8988T (cell line): ENCODE measurements at places on chromosomes 5 and 9.

- DNase-seq: no peak
Measured at GRCh38 chr9:126505697-126506346, 107.9 kb upstream of the LMX1B start.

DNA sequence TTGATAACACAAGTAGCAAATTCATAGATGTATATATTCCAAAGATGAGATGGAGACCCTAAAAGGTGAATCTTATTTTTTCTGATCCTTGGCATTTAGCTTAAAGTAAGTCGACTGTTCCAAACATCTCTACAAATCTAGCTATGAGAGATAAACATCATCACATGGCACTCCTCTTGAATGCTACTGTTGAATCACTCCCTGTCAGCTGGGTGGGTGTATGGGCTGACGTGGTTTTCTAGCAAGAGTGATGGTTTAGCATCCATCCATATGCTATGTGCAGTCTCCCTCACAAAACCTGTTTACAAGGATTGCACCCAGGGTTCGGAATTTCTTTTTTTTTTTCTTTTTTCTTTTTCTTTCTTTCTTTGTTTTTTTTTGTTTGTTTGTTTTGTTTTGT lies 13.8 kb downstream of the ACO1 start:
- no peak for DNase-seq

GRCh38 chr9:133576875-133577736 lies 32.1 kb downstream of the FAM163B start:
- no peak for DNase-seq

GRCh38 chr5:10367579-10367978 lies 14.1 kb downstream of the MARCHF6 start:
- DNase-seq: no peak

GRCh38 chr9:133727277-133727875 lies 10.8 kb downstream of the SARDH start:
- DNase-seq: no peak
